ENCODE measurements at places on chromosomes 4 and X.

DNA sequence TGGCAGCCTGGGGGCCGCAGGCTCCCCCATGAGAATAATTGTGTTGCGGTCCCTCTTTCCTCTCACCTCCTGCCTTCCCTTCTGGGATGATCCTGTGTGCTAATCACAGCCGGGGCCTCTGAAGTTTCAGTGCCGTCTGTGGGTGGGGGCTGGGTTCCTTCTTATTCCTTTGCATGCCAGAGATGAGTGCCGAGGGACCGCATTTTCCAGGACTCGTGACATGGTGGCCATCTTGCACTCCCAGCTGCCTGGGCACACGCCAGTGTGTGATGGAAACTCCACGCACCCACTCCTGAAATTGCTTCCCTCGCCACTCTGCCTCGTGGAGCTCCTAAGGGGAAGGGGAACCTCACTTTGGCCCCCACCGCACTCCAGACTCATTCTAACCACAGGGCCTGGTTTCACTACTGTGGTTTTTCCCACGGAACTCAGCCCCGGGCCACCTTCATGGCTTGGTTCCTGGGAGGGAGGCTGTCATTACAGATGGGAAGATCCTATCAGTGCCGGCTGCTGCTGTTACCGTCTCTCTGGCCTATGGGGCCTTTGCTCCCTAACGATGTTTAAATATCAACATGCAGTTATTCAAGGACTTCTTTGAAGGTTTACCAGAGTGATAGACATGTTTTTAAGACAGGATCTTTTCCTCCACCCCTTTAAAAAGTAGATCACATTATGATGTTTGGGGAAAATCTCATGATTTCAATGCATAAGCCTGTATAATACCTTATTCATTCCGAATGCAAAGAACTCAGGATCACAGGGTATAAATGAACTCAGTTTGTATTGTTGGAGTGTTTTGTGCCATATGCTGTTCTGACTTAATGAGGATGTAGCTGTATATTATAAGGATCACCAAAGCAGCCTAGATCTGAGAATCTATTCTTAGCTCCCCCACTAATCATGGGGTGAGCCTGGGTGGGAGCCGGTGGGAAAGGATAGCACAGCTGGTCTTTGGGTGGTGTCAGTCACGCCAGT, 89.6 kb downstream of the SORCS2 start:
- DNase-seq, result no peak

DNA sequence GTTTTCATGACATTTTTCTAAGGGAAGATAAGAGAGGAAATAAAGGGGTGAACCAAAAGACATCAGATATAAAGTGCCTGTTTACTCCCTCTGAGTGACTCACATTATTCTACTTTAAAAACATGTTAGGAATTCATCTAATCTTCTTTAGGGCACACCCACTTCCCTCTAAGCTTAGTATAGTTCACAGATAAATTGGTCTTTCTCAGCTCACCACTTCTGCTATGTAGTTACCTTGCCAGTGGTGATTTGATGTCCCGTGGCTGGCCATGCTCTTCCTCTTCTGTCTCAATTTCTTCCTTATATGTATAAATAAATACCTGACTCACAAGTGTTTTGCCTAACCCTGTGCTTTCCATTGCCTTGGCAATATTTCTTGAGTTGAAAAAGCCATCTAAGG, 96.8 kb downstream of the PDLIM5 start:
- no peak for DNase-seq

- DNase-seq, result no peak
Observed at GRCh38 chrX:9644335-9644734, 121.3 kb downstream of the GPR143 start.

GRCh38 chrX:49184294-49185281, 1.6 kb downstream of the PRICKLE3 start:
- DNase-seq, result no peak

DNA sequence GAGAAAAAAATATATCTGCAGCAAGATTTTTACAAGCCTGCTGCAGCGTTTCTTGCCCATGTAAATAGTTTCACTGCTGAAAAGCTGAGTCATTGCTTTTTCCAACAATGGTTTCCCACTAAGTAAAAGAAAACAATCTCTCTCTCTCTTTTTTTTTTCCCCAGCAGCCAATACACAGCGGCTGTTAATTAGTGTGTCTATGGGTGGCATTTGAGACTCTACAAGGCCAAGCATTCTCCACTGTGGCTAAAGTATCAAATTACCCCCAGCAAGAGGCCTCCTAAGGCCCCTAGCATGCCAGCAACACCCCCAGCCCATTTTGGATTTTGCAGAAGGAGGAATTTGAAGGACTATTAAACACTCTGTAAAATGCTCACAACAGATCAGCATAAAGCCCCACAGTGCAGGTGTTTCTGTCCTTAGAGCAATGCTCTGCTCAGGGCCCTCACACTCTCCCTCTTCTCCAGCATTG, 837.4 kb downstream of the TRIML1 start:
- no peak for DNase-seq

DNA sequence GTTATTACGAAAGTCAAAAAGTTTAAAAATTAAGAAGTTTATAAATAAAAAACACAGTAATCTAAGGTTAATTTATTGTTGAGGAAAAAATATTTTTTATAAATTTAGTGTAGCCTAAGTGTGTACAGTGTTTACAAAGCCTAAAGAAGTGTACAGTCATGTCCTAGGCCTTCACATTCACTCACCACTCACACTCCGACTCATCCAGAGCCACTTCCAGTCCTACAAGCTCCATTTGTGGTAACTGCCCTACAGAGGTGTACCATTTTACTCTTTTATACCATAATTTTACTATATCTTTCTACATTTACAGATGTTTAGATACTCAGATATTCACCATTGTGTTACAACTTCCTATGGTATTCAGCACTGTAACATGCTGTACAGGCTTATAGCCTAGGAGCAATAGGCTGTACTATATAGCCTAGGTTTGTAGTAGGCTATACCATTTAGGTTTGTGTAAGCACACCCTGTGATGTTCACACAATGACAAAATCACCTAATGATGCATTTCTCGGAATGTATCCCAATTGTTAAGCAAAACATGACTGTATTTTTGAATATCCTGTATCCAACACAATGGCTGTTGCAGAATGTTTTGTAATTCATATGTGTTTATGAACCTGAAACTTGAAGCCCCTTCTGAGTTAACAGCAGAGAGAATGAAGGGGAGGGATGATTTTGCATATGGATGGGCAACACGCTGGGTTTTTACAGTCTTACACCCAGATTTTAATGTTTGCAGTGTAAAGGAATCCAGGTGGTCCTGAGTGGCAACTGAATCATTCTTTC, 3.1 kb downstream of the PPBP start:
- no peak for DNase-seq

All from cerebellar nuclear complex (tissue), 1 donor.